Hematopoietic multipotent progenitor cell treated with erythropoietin and hydrocortisone succinate and interleukin-3 and kit ligand, for 6 days (in vitro differentiated cells): ENCODE measurements at places on chromosomes 4 and X.

DNA sequence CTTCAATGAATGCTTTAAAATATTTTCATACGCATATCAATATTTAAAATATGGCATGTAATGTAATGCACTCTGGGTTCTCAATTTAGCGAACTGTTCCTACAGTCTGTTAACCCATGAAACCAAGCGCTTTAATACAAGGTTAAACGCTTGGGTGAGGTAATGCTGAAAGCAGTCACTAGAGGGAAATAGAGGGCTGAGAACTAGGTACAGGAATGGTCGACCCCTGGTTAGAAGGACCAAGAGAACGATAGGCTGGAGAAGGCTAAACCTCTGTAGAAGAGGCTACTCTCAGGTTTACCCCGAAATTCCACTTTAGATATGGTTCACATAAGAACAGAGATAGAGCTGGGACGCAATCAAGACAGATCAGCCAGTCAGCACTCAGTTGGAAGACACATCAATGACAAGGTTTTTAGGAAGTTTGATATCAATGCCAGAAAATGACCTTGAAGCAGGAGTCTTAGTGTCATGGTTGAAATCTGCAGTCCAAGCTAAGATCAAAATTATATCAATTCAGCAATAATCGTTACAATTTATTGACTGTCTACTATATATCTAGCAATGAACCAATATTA, 26.9 kb downstream of the ARSJ start:
- peak; percentile 67 for DNase-seq

DNA sequence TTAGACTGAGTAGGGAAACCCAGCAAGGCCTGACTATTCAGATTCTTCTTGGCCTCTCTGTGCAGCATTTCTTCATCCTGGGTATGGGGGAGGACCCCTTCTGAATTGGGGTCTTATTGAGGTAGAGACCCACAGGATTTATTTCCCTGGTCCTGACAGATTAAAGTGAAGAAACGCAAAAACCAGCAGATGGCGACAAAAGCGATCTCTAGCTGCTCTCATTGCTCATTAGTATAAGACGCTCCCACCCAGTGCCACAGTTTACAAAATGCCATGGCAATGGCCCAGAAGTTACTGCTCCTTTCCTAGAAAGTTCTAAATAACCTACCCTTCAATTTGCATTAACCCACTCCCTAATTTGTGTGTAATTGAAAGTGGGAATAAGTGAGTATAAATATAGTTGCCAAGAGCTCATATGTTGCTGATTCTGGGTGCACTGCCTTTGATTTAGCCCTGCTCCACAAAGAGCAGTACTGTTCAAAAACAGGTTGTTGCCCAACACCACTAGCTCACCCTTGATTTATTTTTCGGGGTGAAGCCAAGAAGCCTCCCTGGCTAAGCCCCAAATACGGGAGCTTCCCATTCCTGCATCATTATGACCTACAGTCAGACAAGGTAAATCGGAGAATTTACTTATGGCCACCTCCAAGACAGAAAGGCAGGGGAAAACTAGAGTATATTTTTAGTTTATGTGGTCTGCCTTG, 3.7 kb upstream of the BEX4 start:
- peak; percentile 76 for DNase-seq

- peak; percentile 77 for DNase-seq
These were observed 11.8 kb upstream of the HSD17B10 start for GRCh38 chrX:53445977-53446376.

DNA sequence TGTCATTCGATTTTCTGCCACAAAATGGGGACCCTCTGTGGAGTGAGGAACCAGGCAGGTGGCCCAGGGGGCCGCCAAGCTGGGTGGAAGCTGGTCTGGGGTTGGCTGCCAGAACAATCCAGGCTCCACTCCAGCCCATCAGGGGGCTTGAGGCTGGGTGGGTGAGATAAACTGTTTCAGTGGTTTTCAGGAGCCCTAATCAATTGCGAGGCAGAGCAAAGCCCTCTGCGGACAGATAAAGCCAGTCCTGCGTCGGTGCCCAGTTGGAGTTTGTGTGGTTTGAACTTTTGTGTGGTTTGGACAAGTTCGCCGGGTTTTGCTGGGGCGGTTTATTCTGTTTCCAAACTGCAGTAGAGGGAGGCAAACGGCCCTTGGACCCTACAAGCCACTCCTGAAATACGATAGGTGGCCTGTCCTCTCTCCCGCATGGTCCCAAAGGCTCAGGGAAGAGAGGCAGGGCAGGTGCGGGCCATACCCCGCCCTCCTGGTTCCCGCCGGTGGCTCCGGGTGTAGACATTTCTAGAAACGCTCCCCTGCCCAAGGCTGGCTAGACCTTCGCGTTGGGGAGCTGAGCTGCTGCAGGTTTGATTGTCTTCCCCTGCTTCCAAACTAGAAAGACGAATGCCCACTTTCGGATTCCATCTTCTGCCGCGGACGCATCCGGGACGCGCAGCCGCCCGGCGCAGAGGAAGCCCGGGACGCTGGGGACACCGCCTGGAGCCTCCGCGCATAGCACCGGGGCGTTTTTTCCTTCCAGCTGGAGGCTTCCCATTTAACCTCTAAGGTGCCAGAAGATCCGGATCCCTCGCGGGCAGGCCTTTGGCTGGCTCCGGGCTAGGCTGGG, 169.0 kb upstream of the BCOR start:
- peak; percentile 92 for DNase-seq

DNA sequence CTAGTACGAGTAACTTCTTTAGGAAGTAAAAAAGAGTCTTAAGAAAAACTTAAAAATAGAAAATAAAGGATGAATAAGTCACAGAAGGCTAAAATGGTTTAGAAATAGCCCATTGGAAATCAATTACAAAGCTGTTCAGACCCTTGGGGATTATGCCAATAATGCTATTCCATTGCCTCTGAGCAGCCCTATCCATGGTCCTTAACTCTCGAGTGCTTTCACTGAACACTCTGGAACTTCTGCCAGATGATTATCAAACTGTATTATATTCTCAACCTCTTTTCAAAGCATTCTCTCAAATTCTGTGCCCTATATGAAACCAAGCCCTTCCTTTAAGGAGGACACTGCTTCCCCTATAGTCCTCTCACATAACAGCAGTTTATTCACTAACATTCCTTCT, 17.0 kb downstream of the SLC9B1 start:
- DNase-seq = peak; percentile 52

DNA sequence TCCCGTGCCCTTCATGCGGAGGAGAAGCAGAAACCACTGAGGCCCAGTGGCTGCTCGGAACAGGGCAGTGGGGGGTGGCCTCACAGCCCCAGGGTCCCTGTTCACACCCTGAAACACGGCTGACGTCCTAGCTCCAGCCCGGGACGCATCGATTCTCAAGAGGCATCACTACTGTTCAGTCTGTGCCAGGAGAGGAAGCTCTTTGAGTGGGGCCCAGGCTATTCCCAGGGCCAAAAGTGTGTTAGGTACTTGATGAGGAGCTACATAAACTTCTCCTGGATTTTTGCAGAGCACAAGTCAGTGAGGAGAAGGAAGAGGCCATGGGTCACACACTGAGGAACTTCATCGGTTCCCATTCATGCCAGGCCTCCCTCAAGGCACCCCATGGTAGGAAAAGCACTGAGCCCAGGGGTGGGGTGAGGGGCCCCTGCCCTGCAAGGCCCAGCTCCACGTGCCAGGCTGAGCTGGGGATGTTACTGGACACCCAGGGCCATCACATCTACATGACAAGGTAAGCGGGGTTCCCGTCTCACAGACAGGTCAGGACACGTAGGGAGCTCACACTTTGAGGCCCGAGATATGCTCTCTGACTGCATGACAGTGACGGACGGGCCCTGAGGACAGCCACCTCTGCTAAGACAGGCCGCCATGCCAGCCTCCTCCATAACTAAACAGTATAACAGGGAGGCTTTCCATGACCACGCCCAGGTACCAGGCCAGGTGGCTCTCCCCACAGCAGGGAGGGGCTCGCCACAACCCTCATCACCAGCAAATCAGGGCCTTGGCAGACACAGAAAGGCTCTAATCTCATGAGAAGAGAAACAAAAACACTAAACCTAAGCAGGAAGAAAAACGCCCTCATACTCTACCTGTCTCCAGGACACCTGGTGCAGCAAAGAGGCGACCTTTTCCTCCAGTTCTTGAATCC, 12.4 kb downstream of the TNIP2 start:
- DNase-seq = no peak

DNA sequence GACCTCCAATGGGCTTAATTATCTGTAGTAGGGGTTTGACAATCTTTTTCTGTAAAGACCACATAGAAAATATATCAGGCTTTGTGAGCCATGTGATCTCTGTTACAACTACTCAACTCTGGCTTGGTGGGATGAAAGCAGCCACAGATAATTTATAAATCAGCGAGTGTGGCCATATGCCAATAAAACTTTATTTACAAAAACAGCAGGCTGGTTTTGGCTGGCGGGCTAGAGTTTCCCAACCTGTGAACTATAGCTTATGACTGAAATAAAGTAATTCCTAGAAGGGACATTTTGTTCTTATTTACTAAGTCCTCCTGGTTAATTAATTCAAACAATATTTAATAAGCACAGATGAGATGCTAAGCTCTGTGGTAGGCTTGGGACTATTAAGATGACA, 35.9 kb upstream of the AMELX start:
- no peak for DNase-seq

DNA sequence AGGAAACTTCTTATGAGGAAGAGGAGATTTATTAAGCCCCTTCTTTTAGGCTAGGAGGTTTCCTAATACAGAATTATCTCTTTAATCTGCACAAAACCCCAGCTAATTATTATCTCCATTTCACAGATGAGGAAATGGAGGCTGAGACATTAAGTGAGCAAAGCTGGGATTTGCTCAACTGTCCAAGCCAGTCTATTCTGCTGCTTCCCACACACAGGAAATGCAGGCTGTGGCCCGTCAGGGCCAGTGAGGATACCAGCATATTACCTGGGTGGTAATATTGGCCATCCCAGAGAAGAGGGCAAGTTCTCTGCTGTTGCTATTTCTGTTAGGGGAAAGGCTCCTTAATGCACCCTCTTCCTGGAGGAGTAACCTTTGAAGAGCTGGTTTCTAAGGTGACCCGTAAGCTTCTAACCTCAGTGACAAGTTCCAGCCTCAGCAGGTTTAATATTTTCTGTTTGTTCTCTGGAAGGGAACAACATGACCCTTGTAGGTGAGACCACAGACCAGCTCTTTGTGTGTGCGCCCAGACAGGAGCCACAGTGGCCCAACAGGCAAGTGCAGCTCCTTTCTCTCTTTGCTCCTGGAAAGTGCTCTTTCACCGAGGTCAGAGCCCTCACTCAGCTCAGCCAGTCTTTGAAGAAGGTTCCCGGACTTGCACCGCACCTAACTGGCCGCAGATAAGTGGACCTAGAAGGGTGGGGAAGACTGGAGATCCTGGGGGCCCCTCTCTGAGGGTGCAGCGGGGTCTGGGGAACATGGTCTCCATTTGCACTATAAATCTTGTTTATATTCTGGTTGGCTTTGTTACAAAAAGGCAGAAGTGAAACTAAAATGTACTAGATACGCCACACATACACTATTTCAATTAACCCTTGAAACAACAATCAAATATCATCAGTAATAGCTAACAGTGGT, 35.5 kb downstream of the TBC1D9 start:
- DNase-seq = no peak

DNA sequence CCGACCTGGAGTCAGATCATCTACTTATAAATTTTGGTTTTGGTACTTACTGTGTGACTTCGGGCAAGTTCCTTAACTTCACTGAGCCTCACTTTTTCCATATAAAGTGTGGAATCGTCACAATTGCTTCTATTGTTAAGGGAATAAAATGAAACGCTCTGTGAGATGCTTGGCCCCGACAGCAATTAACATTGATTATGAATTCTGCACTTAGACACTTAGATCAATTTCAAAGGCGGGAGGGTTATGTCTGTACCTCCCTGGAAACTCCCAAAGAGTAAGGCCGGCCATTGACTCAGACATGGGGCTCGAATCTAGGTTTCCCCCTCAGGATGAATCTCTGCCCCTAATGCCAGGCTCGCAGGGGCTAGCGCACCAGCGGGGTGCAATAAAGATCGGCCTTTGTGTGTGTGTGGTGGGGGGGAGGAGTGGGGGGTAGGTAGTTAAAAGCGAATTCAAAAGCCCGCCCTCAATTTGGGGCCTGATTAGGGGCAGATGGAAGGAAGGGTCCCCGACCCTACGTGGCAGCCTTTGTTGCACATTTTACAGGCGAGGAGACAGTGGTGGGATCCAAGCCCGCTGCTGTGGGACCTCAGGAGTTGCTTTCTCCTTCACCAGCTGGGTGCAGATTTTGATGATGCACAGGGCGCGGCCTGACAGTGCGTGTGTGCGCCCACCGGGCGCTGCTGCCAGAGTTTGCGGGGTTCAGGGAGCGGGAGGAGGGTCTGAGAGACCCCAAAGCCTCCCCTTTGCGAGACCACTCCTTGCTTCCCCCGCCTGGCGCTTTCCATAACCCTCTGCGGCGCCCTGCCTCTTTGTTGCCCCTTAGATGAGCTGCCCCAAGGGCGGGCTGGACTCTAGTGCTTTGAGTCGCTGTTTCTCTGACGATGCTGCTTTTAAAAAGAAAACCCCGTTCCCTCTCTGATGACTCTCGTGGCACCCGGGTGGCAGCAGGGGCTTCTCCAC, 9.6 kb downstream of the MSX1 start:
- DNase-seq = no peak

DNA sequence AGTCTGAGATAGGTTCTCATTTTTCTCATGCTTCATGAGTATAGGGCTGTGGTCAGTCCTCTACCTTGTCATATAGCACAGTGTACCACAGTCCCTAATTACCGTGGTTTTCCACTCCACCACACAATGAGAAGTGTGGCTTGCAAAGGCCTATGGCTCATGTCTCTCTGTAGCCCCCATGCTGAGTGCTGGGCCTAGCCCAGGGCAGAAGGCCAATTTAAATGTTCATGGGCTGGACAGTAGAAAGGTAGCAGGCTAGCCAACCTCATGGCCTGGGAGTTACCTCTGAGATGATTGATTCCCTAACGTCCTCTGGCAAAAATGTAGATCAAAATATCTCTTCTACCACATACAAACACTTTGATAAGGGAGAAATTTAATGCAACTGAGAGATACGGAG, 222.5 kb downstream of the AFF2 start:
- DNase-seq = no peak

DNA sequence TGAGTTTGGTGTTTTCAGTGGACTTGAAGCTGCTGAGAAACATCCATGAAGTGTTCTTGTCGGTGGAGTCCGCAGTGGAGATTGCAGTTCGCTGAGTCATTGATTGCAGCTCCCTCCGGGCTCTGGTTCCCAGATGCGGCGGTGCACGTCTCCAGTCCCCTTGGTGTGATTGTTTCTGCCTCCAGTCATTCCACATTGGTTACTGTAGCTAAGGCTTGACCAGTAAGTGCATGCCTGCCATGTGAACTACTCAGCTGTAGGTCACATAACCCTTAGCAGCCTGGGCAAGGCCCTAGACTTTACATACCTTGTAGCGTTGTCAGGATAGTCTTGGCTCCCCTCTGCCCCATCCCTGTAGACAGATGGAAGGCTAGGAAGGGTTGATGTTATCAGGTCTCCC, 53.8 kb upstream of the CLCN4 start:
- no peak for DNase-seq

GRCh38 chr4:118757761-118758251, 72.6 kb downstream of the METTL14 start:
- no peak for DNase-seq

- no peak for DNase-seq
These were observed 68.4 kb downstream of the SLC10A7 start for GRCh38 chr4:146453181-146453807.

GRCh38 chrX:136189222-136189621, 41.9 kb downstream of the FHL1 start:
- no peak for DNase-seq
